Epithelial cell of alveolus of lung (primary cell): ENCODE measurements at places on chromosomes 2 and 18. TPM values are rescaled to one million over a fixed set of nuclear protein-coding genes. Genes with fewer than 3 reads are reported as not detected.

Gene SOWAHC
- 5.1 and 16.3 TPM in 2 replicates for total RNA-seq

Gene LYPD1
- total RNA-seq = 0.64 and 26.1 TPM in 2 replicates

Gene CAPN14
- 0.08 TPM in 1 of 2 replicates, not detected in the other for total RNA-seq

Gene CFAP221
- not detected in 2 replicates for total RNA-seq

Gene KLHL41
- total RNA-seq = 0.13 and 5.7 TPM in 2 replicates

Gene CIB4
- not detected in 2 replicates for total RNA-seq

Gene DYSF
- total RNA-seq = 1.4 and 4.3 TPM in 2 replicates

Gene AQP12B
- total RNA-seq = not detected in 2 replicates

Gene TNFRSF11A
- under 0.01 TPM in 1 of 2 replicates, not detected in the other for total RNA-seq

Gene IL18RAP
- 0.26 and 0.32 TPM in 2 replicates for total RNA-seq

Gene IL36G
- total RNA-seq = not detected in 2 replicates

Gene EML6
- total RNA-seq = 0.65 TPM in 1 of 2 replicates, not detected in the other

Gene SCN7A
- 3.5 and 5.2 TPM in 2 replicates for total RNA-seq

Gene KYNU
- total RNA-seq = 4.4 and 25.7 TPM in 2 replicates

Gene NDUFB3
- 60.0 and 66.7 TPM in 2 replicates for total RNA-seq

Gene FZD7
- total RNA-seq = 27.0 and 30.3 TPM in 2 replicates
